Placental pericyte (primary cell): ENCODE measurements at places on chromosomes 3 and 15. TPM values are rescaled to one million over a fixed set of nuclear protein-coding genes. Genes with fewer than 3 reads are reported as not detected.

Gene WDR93
- under 0.01 TPM in 1 of 2 replicates, not detected in the other for total RNA-seq

Gene CTDSPL2
- total RNA-seq = 47.9 and 88.6 TPM in 2 replicates

Gene RBM6
- 45.4 and 48.4 TPM in 2 replicates for total RNA-seq

Gene UPK1B
- total RNA-seq = not detected in 2 replicates

Gene LTF
- total RNA-seq = 0.14 TPM in 1 of 2 replicates, not detected in the other

Gene PAQR9
- total RNA-seq = not detected in 2 replicates

Gene EFHB
- not detected in 2 replicates for total RNA-seq

Gene CX3CR1
- not detected in 2 replicates for total RNA-seq

Gene CLDN1
- 16.6 and 161 TPM in 2 replicates for total RNA-seq

Gene SH3GL3
- total RNA-seq = 0.22 TPM in 1 of 2 replicates, not detected in the other

Gene SLC7A14
- total RNA-seq = 1.4 and 3.9 TPM in 2 replicates

Gene LSAMP
- total RNA-seq = under 0.01 TPM in 2 replicates

Gene NMB
- 0.66 and 3.9 TPM in 2 replicates for total RNA-seq

Gene MFSD1
- 140 and 151 TPM in 2 replicates for total RNA-seq
